Naive thymus-derived CD8-positive, alpha-beta T cell (primary cell): ENCODE measurements at places on chromosomes 1 and 21. TPM values are rescaled to one million over a fixed set of nuclear protein-coding genes. Genes with fewer than 3 reads are reported as not detected.

The LYPLA2 gene
- total RNA-seq, result 52.9 TPM

The C1orf141 gene
- not detected for total RNA-seq

- DNase-seq, result no peak
Observed at GRCh38 chr1:912740-913301, 10.9 kb upstream of the SAMD11 start.

DNA sequence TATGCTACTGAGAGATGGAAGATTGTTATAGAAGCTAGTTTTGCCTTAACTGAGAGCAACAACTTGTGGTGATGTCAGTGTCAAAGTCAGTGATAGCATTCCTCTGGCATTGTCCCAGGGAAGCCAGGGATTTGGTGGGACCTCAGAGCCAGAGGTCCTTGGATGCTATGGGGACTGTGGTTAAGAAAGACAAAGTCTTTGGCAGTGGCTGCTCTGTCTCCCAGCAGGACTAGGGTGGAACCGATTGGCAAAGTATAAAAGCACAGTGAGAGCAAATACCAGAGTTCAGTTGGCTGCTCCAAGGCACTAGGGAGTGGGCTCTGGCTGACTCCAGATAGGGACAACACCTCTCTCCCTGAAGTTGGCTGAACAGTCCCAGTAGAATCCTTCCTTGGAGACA lies 104.8 kb downstream of the GDAP2 start:
- no peak for DNase-seq

DNA sequence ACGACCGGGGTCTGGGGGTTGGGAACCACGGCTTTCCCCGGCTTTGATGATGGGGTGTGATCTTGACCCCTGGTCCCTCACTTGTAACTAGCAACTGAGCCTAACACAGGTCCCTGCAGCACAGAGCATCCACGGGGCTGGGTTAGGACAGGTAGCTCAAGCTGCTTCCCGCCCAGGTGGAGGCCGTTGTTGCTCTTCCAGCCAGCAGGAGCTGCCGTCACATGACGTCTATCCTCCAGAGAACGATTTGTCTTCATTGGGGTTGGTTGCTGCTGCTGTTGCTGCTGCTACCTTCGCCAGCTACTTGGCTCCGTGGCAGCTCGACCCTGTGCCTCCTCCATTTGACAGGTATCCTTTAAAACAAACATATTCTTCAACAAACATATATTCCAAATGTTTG lies 74.3 kb upstream of the ADAR start:
- DNase-seq, result no peak

GRCh38 chr1:147833231-147833860 lies 69.2 kb upstream of the GJA8 start:
- DNase-seq, result no peak

DNA sequence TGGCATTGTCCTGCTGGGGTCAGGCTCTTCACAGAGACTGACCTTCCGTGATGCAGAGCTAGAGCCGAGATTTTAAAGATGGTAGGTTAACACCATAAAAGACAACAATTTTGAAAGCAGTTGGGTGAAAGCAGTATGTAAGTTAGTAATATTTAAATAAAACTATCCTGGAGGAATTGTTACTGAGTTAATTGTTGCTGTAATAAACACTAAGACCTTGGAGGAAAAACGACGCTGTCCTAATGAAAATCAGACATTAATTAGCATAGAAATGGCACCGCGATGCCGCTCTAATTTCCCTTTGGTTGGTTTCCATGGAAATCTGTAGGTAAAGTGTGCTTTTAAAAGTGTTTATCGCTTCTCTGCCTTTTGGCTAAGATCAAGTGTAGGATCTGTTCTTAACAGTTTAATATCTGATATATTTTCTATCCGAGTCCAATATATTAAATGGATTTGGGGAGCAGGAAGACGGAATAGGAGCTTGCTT lies 745 bp upstream of the ANP32E start:
- DNase-seq, result no peak

DNA sequence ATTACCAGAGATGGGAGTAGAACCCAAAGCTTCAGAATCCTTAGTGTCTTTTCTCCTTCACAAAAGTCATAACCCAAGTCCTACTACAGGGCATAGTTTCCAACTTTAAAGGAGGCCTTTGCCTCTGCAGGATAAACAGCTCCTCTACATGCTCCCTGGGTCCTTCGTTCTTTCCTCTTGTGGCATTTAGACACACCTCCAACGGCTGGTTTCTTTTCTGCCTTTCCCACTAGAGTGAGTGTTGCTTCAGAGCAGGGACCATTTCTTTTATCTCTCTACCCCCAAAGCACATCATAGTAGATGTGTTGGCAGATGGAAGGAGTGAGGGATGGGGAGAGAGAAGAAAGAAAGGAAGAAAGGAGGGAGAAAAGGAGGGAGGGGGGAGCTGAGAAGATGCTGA lies 144.7 kb upstream of the SPATA6 start:
- no peak for DNase-seq

- no peak for DNase-seq
Observed at GRCh38 chr1:68916221-68916902, 419.5 kb upstream of the DEPDC1 start.

DNA sequence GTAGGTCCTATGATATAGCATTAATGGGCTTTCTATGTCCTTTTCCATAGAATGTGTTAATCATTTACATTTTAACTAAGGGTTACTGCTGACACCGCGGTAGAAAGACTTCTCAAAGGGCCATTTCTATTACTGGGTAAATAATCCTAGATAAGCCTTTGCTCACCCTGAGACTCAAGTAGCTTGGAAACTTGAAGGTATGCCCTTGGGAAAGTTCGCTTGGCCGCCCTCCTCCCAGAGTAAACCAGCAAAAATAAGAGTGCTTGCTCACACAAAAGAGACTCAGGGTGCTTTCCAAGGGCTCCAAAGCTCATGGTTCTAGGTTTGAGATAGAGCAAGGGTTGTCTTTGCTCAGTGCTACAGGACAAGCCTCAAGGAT lies 85.8 kb upstream of the TMPRSS2 start:
- no peak for DNase-seq

DNA sequence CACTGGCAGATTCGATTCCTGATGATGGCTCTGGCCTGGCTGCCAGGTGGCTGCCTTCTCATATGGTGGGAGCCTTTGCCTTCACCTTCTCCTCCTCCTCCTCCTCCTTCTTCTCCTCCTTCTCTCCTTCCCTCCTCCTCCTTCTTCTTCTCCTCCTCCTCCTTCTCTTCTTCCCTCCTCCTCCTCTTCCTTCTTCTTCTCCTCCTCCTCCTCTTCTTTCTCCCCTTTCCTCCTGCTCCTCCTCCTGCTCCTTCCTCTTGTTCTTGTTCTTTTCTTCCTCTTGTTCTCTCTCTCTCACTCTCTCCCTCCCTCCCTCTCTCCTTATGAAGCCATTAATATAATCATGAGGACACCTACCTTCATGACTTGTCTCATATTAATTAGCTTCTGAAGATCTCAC lies 278.7 kb downstream of the CAMTA1 start:
- no peak for DNase-seq

DNA sequence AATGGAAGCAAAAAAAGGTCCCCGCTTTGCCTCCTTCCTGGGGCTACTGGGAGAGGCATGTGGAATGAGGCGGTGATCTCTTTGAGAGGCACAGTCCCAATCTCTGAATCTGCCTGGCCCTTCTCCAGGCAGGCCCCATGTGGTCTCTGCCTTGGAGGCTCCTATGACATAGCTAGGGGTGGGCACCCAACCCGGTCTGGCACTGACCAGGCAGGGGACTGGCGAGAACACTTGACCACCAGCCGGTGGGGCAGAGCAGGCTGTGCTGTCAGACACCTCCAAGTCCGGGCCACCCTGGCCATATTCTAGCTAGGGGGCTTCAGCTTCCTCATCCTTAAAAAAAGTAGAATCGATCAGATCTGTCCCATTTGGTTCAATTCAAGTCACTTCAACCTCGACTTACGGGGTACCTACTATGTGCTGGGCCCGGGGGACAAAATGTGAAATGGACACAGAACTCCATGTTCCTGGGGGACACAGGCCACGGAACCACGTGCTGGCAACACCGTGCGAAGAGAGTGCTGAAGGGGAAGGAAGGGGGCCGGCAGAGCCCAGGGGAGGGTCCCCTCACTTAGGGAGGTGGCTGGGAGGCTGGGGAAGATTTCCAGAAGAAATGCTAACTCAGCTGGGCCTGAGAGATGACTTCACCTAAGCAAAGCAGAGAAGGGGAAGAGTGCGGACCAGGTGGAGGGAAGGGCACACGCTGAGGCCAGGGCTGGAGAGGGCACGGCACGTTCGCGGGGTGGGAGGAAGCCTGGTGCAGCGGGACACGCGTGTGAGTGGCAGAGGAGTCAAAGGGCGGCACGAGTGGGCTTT lies 33.3 kb downstream of the HSPG2 start:
- DNase-seq, result no peak

GRCh38 chr1:210445931-210446330 lies 117.2 kb downstream of the HHAT start:
- DNase-seq, result no peak
